ENCODE measurements at places on chromosomes 3 and 15. TPM values are rescaled to one million over a fixed set of nuclear protein-coding genes. Genes with fewer than 3 reads are reported as not detected.

DNA sequence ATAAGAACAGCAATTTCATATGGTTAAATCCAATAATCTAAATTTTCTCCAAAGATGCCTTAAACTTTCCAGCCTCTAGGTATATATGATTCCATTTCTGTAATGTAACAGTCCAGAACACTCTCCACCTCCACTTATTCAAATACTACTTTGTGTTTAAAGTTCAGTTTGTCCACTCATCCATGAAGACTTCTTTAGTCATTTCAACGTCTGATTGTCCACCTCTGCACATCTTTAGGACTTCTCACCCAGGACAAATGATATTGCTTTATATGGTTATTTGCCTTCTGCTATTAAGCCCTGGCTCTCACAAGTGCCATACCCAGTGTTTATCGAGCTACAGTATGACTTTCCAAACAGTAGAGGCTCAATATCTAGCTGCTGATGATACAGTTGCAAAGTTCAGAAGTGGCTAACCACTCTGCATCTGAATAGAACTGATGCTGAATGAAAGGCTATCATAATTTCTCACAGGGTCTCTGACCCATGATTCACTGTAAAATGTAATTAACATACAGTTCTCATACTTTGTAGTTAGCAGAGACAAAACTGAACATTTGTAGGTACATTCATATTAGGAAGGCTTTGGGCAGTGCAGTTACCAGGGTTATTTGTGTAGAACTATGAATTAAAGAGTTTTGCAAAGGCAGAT lies 93.7 kb upstream of the MBNL1 start:
- no peak for DNase-seq

DNA sequence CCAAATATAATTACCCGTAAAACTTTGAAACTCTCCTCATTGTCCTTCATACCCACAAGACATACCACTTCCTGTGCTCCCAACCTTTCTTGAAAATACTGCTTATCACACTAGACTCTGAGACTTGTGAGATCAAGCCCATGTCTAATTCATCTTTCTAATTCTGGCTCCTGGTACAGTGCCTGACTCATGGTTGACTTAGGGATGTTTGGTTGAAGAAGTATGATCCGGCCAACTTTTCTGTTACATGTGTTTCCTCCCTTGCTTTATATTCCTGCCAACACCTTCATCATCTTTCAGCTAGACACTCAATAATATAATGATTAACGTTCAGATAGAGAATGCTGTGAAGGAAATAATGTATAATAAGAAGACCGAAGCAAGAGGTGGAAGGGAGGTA lies 58.2 kb downstream of the MEX3B start:
- DNase-seq = no peak

The NANOGP8 gene
- total RNA-seq = not detected

GRCh38 chr15:90624278-90624981 lies 92.7 kb upstream of the BLM start:
- no peak for DNase-seq

DNA sequence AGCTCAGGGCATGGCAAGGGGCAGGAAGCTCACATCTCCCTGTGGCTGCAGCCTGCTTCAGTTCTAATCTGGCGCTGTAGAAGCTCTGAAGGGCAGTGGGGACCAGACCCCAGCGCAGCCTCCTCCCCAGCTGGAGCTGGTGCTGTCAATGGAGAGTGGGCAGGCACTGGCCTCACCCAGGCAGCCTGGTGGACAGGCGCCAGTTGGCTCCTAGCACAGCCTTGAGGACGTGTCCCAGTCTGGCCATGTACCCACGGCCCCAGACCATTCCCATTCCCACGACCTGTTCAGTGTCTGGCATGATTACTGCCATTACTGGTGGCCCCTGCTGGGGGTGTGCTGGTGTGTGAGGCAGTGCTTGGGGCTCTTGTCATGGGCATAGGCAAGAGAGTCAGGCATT lies 16.3 kb downstream of the TYRO3 start:
- no peak for DNase-seq

The CYP8B1 gene
- not detected for total RNA-seq

The GLT8D1 gene
- total RNA-seq = 56.1 TPM

DNA sequence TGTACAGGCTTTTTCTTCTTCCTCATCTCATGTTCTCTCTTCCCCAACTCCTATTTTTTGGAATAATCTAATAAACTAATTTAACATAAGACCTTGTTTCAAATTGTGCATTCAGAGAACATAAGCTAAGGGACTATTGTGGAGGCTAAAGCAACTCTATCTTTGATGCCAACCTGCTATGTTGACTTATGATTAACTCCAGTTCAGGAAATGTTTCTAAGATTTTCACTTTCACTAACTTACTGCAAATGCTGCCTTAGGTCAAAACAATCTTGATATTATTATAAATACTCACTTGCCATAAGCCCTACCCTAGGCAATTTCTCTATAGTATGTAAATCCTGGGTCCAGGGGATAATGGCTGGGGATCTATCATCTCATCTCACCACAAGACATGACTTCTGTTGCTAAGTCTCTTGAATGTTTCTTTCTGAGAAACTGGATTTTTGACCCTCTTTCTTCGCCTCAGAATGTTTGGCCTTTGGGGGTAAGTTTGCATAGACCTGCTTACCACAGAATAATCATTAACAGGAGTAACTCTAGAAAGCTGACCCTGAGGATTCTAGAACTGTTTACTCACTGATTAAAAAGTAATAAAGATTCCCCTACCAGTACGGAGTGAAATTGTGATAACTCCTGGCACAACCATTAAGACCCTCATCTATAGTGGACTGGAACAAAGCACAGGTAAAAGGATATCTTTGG lies 768.1 kb downstream of the GBE1 start:
- no peak for DNase-seq

The PIERCE2 gene
- 3.7 TPM for total RNA-seq

- peak; percentile 32 for DNase-seq
These were observed 17.9 kb upstream of the SKIC8 start for GRCh38 chr15:78317145-78317836.

The GOLGA6L7 gene
- not detected for total RNA-seq

DNA sequence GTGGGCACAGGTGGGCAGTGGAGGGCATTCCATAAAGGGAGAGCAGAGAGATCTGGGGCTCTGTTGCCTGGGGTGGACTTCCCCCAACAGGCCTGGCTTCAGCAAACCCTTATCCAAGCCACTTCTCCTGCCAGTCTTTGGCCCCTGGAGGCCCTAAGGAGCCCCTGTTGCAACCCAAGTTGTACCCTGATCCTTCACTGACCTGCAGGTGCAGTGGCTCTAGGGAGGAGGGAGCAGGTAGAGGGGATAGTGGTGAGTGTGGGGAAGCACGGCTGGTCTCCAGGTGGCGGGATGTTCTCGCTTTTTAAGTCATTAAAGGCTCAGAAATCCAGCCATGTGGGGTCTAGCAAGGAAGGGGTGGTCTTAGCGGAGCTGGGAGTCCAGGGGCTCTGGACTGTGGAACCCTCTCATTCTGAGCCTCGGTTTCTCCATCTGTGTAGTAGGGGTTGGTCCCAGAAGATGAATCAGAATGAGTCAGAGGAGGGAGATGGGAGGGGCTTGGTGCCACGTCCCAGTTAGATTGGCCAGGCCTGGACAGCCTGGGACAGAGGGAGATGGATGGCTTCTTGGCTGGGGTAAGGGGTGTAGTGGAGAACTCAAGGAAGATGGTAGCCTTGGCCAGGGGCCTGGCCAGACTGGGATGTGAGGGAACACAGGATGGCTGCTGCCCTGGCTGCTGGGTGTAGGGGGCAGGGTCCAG lies 2.6 kb downstream of the ZBTB47 start:
- peak; percentile 50 for DNase-seq

GRCh38 chr3:177574222-177574856 lies 377.1 kb upstream of the TBL1XR1 start:
- no peak for DNase-seq

- no peak for DNase-seq
These were observed 54.3 kb downstream of the RAB7A start for GRCh38 chr3:128780101-128780837.

The OSBPL10 gene
- total RNA-seq = 3.7 TPM

DNA sequence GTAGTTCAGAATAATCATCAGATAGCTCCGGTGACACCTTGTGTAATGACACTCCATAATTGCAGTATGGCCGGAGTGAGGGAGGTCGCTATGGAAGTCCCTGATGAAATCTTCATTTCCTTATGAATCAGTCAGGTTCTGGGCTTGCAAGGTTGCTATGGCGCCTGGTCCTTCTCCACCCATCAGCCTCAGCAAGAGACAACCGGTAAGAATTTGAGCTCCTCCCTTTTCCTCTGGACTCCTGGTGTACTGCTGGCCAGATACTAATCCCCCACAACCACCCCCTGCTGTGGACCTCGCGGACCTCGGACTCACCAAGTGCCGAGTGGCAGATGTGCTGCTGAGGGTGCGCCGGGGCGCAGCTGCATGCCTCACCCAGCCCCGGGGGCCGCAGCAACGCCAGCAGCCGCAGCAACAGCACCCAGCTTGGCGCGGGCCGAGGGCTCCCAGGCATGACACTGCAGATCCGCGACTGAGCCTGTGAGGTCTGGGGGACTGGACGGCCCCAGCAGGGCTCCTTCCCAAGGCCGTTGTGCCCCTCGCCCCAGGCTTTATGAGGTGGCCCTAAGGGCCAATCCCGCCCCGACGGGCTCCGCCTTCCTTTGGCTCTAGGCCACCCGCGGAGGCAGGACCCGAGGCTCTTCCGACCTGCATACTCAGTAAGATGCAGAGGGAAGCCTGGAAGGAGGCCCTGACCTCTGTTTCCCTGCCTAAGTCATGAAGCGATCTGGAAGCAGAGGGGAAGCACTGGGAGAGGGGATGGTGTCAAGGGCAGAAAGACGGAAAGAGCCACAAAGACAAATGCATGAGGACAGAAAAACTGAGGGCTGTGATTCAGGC lies at the start of gene TIMP4:
Gene TIMP4, minus strand, starts transcription at position 526 of the 840 bp plus-strand sequence. Its CDS starts 72 bp downstream, at position 454.
- peak; percentile 35 for DNase-seq

The ARNT2 gene
- 7.4 TPM for total RNA-seq

- DNase-seq = no peak
These were observed 10.8 kb upstream of the ZMAT3 start for GRCh38 chr3:179082416-179082815.

The CD86 gene
- total RNA-seq = not detected

DNA sequence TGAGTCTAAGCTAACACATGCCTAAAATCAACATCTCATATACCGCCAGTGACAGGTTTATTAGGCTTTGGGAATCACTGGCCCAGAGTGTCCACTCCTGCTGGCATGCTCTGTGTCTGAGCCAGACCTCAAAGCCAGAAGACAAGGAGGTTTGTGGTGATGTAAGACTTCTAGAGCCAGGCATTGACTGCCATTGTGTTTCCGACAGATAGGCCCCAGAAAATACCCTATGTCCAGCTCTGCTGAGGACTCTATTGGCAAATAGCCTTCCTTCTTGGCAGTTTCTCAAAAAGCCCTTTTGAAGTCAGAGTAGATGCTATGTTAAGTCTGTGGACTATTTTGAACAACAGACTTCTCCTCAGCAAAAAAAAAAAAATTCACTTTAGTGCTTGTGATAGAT lies 181.9 kb upstream of the UBE2E1 start:
- DNase-seq = no peak

DNA sequence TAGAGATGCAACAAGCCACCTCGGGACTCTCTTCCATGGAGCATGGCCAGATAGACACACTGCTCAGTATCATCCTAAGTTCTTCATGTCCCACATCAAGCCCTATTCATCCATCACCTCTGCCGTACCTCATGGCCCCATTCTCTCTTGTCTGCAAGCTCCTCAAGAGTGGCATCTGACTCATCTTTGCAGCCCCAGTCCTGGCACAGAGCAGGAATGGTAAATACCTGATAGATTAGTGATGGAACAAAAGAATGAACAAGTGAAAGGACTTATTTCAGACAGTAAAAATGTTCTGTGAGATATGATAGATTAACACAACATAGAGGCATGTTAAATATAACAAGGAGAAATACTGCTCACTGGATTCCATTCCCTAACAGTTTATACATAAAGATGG lies 176.4 kb downstream of the ISL2 start:
- peak; percentile 25 for DNase-seq

- no peak for DNase-seq
These were observed 702 bp downstream of the ARHGEF3 start for GRCh38 chr3:56800832-56801661.

DNA sequence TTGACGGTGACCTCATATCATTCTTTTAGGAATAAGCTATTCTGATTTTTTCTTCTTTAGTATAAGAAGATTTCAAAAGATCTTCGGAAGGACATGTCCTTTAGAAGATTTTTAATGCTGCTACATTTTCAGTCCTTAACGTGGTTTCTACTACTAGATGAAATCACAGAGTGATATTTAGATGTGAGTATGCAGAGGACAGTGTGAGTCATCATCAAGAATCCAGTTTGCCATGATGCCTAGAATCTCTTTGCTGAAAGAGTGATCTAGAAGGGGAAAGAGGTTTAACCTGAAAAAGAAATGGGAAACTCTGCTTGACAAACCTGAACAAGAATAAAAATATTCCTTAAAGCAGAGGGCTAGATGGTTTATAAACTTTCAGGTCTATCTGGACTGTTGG lies 43.2 kb downstream of the SLC7A14 start:
- no peak for DNase-seq

DNA sequence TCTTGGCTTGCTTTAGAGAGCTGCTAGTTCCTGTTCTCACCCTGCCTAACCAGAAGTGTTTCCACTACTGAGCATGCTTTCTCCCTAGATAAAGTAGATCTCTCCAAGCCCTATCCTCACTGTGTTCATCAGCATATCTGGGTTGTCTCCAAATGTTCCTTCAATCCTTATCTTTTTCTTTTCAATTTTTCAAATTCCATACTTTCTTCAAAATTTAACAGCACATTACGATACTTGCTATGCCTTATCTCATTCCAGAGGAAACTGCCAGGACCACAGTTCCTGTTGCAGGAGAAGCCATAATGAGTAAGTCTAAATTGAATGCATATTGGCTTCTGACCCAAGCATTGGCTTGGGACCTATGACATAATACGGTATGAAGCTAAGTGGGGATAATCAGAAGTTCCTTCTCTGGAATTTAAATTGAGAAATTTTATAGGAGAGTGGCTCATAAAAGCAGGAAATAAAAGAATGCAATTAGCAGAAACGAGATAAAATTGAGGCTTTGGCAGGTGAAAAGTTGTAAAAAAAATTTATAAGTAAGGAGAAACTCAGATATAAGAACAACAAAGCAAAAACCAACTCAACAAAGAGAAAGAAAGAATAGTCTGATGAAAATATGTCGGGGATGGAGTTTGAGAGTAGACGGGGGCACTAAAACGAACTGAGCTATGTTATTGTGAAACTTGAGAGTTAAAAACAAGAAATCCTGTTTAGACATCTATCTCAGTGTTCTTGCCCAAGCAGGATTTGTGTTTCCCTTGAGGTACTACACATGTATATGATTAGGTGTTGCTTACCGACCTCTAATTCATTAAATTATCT lies 631.7 kb upstream of the CCDC54 start:
- DNase-seq = peak; percentile 62

The ABI3BP gene
- 2.1 TPM for total RNA-seq

GRCh38 chr15:74418575-74419338 lies 15.0 kb downstream of the SEMA7A start:
- no peak for DNase-seq

- no peak for DNase-seq
These were observed 44.5 kb upstream of the MAGI1 start for GRCh38 chr3:66083096-66083678.

GRCh38 chr3:195116407-195117185 lies 154.4 kb downstream of the XXYLT1 start:
- no peak for DNase-seq

GRCh38 chr3:171428321-171428787 lies 31.9 kb downstream of the TNIK start:
- DNase-seq = no peak

All from MG63 (cell line).